ENCODE measurements at places on chromosomes 7 and 10.

DNA sequence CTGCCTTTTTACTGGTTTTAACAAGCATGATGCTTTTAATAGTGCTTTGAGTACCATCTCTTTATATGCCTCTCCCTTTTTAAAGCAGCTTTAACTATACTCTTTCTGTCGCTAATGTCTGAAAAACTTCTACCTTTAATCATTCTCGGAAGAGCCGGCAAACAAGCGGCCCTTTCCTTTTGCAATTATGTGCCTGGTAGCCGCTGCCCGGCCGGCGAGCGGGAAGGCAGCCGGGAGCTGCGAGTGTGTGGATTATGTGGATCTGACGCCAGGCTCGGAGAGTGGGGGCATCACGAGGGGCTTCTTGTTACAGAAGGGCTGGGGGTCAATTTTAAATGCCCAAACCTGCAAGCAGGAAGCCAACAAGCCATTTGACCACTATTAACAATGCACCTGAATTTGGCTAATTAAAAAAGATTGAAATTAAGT is 120.9 kb downstream of the BUB3 start:
- no peak for DNase-seq

- no peak for DNase-seq
Measured at GRCh38 chr7:141128506-141128905, 54.6 kb downstream of the TMEM178B start.

- DNase-seq: no peak
Measured at GRCh38 chr7:88290491-88290890, 16.2 kb downstream of the STEAP4 start.

DNA sequence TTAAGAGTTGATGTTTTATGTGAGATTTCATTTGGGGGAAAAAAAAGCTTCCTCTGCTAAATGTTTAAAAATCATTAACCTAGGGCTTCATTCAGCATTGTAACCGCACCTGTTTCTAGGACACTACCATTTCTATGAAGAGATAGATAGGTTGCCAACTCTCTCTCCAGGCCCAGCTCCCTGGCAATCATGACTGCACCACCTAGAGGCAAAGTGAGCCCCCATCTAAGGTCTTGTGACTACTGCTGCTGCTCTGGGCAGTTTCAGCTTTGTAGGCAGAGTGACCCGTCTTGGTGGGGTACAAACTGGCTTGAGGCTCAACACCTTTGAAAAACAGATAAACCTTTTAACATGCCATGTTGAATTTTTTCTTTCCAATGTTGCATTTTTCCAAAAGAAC is 27.3 kb upstream of the MRC1 start:
- DNase-seq: no peak

- no peak for DNase-seq
Measured at GRCh38 chr7:1899196-1899595, 229.1 kb downstream of the ELFN1 start.

DNA sequence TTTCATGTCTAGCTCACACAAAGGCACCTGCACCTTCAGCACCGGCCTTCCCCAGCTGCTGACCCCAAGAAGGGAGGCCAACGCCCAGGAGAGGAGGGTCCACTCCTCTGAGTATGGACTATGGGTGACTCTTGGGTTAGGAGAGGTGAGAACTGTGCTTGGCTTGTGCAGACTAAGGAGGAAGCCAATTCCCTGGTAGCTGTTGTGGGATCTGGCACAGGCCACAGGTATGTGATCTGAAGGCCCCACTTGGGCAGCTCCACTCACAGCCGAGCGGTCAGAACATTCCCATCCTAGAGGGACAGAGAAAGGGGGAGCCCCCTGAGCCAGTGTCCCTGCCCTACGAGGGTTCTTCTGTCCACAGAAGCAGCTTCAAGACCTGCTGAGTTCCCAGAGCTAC is 52.8 kb upstream of the FIGNL1 start:
- no peak for DNase-seq

DNA sequence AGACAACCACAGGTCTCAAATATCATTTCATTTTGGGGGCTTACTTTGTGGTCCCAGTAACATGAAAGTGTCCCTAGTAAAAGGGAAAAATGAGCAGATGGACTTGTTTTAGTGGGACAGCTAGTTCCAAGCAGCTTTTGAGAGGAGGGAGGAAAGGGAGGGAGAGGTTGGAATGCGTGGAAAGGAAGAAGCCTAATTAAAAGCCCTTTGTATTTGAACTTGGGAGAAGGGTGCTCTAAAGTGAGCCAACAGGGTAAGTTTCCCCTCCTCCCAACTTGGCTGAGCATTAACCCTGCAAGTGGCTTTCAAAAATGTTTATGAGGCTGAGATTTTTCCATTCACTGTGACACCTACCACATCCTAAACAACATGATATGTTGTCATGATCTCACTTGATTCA is 38.8 kb upstream of the LYZL1 start:
- no peak for DNase-seq

DNA sequence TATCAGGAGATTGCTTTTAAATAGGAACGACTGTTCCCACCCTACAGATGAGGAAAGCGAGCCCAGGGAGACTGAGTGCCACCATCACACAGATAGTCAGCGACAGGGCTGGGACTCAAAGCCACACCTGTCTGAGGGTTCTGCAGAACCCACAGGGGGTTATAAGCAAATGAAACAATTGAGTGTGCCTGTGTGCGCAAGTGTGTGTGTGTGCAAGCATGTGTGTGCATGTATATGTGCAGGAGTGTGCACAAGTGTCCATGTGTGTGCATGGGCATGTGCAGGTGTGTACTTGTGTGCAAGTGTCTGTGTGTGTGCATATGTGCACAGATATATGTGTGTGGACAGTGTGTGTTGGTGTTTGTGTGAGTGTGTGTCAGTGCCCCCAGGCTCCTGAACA is 280.2 kb downstream of the GRID1 start:
- DNase-seq: no peak

DNA sequence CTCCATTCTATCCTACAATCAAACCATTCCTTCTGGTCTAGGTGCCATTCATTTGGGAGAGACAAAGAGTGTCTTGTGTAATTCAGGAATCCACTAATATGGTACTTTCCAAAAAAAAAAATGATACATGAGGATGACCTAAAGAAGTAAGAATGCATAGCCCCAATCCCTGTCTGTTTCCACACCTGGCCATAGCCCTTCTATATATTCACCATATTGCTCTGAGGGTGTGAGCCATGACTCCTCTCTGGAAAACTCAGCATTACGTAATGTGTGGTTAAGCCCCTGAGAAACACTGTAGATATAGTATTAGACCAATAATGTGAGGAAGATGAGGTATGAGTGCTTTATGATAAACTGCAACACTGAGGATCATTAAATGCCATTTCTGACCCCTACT is 592.7 kb downstream of the INHBA start:
- no peak for DNase-seq

DNA sequence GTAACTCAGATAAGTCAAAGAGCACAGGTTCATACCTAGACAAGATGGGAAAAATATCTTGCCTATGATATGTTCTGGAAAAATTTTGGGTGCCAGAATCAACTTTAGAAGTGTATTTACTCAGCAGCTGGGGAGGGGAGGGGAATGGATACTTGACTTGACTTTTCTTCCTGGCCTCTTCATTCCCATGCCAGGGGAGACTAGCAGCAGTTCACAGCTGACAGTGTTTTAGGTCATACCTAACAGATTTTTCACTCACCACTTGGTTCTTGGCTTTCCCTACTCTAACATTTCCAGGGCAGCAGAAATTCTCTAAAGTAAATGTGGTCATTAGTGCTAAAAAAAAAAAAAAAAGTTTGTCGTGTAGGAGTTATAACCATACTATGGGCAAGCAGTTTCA is 46.3 kb downstream of the TAS2R16 start:
- DNase-seq: no peak

- DNase-seq: no peak
Measured at GRCh38 chr7:25830215-25830614, 321.8 kb upstream of the NFE2L3 start.

DNA sequence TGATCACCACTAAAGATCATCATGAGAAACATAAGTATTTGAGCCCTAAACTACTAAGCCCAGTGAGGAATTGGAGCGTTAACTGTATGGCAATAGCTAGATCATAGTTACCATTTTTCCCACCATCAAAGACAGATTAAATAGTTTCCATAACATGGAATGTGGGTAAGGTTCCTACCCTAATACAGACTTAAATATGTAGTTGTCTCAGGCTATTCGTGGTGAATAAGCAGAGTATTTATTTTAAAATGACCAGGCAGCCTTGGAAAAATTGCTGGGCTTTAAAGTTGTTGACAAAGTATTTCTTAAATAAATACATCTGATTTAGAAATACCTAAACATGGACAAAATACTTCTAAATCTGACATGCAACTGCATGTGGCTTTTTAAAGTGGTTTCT is 106.8 kb downstream of the NT5C2 start:
- DNase-seq: no peak

GRCh38 chr7:66627151-66627681 is 1.5 kb upstream of the KCTD7 start:
- DNase-seq: no peak

- DNase-seq: no peak
Measured at GRCh38 chr10:33377658-33378025, 43.2 kb upstream of the NRP1 start.

DNA sequence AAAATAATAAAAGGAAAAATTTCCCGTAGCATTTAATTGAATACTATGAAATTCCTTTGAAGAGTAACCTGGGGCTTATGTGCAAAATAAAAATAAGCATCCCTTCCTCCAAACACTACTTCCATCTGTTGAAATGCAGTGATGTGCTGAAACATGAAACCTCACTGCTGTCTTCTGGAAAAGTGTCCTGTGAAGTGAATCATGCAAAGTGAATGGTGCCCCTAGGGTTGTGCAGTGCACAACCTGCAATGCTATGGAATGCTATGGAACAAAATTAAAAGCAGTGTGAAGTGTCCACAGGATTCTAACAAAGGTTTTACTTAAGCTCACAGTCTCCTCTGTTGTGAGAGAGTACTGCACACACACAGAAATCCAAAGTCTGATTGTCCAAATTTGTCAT is 480.9 kb downstream of the ETV1 start:
- no peak for DNase-seq

- no peak for DNase-seq
Measured at GRCh38 chr10:128875030-128875744, 591.9 kb upstream of the MGMT start.

DNA sequence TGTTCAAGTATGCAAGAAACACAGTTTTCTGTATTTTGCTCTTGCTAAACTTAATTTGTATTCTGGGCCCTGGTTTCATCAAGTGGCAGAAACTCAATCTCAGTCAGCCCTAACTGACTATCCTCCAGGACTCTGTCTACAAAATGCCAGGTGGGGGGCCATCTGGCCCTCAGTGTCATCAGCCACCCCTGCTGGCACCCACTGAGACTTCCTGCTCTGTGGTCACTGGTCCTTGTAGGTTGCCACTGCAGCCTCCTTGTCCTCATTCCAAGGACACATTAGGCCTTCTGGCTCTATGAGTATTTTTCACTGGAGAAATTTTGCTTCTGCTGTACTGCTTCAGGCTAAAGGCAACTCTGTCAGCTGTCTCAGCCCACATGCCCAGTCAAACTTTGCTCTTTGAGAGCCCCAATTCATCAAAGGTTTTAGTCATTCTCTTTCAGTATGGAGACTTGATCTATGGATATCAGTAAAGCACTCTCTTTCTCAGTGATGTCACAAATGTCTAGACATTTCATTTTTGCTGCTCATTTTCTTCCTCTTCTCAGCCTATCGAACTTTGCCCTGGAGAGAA is 163.6 kb downstream of the KCND2 start:
- no peak for DNase-seq

GRCh38 chr10:32104622-32105509 is 48.6 kb upstream of the KIF5B start:
- DNase-seq: no peak

DNA sequence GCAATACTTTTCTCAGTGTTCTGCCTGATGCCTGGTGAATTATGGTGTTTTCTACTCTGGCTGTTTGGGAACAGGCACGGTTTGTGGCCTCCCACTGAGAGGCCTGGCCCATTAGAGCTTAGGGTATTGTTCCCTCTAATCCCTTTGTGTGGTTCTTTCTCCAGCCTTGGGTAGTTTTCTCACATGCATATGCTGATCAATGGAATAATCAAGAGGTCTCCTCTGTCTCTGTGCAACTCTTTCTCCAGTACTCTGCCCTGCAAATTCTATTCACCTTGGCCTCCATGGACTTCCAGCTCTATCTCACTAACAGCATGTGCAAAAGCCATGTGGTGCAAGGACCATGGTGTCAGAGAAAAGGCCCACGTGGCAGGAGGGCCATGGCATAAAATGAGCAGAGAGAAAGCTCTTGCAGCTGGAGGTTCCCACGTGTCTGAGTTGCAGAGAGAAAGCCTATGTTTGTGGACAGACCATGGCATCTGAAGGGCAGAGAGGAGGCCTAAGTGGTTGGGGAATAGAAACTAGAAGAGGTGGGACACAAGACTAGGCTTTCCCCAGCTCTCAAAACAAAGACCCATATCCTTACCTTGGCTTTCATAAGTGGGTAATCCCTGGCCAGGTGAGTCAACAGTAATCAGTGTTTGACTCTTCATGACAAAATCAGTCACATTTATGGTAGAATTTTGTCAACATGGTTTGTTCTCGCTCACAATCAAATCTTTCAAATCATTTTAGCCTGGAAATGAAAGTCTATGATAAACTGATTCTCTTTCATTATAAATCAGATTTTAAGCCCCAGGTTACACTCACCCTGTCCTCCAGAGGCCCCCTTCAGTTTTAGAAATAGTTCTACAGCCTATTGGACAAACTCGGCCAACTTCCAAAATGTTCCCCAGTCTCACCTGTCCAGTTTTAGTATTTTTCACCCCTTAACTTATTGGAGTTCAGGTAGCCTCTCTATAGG is 17.3 kb downstream of the OPALIN start:
- DNase-seq: no peak

DNA sequence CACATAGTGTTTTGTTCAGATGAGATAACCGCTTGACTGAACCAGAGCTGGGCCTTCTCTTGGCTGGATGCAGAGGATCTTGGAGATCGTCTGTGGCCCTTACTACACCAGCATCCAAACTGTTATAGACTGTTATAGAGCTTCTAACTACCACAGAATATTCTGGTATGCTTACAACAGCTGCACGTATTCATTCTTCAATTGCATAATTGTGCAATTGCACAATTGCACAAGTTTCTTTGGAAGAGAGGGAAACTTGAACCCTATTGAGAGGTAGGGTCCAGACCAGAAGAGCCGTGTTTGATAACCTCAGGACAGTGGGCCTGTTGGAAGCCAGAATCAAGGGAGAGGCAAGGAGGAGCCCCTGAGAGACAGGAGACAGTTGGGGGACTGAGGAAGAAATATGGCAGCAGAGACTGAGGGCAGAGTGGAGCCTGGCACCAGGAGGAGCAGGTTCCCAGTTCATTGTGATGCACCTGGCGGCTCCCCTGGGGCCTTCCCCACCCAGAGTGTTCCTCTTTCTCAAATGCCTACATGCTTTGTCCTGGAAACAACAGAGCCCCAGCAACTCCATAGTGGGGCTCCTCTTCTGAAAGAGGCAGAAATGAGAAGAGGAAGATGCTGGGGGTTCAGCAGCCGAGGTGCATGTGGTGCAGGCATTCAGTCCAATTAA is 64.1 kb downstream of the PTPRZ1 start:
- no peak for DNase-seq

GRCh38 chr10:84214612-84215235 is 10.6 kb downstream of the LRIT2 start:
- peak; percentile 20 for DNase-seq

- DNase-seq: no peak
Measured at GRCh38 chr7:54811041-54811845, 52.2 kb upstream of the SEC61G start.

- no peak for DNase-seq
Measured at GRCh38 chr10:56585447-56586171, 224.6 kb upstream of the ZWINT start.
